ENCODE measurements at places on chromosomes 3 and 15. TPM values are rescaled to one million over a fixed set of nuclear protein-coding genes. Genes with fewer than 3 reads are reported as not detected.

- DNase-seq, result no peak
Observed at GRCh38 chr3:123021996-123022510, 5.5 kb downstream of the SEMA5B start.

DNA sequence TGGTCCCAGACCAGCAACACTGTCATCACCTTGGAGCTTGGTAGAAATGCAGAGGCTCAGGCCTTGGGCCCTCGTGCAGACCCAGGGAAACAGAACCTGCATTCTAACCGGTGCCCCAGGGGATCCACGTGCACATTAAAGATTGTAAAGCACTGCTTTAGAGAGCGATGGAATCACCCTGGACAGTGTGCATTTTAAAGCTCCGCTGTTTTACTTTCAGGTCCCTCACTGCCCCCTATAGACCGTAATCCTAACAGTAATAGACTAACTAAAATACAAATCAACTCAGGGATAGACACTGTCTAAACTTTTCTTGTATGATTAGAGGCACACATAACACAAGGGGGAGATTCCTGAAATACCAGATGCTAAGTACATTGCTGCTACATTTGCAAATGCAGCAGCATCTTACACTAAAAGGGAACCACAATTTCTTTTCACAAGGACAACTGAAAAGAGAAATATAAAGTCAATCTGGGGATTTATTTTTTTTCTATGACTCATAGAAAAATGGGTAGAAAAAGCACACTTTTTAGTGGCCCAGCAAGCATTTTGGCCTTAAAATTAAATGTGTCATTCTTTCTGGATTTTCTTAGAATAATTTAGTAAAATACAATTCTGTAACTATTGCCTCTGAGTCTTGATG lies 10.5 kb upstream of the SH3GL3 start:
- DNase-seq, result peak; percentile 50

DNA sequence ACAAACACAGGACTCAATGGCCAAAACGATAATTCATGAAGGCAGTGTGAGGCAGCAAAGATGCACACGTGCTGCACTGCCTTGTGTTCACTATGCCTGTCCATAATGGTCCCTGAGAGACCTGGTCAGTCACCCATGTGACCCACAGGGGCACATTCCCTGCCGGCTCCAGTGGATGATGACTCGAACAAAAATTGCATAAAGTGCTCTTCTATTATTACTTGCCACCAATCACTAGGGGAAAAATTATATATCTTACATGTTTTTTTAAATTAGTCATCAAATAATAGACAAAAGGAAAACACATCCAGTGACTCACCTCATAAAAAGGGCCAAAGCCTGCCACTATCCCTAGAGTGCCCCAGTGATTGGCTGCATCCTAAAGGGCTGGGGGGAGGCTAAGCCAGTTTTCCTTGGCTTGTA lies 47.5 kb downstream of the UBP1 start:
- peak; percentile 84 for DNase-seq

DNA sequence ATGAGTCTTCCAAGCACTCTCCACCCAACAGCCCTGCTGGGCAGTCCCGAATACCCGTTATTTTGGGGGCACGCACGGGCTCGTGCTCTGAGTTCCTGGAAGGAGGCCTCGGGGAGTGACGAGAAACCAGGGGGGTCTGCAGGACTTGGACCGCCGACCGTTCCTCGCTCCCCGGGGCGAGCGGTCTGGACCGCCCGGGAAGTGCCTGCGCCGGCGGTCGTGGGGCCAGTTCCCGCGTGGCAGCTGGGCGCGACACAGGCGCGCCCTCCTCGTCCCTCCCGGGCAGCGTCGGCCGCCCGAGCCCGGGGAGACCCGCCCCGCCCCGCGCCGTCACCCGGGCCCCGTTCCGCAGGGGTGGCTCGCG lies 387 bp downstream of the GNB4 start:
- peak; percentile 53 for DNase-seq

DNA sequence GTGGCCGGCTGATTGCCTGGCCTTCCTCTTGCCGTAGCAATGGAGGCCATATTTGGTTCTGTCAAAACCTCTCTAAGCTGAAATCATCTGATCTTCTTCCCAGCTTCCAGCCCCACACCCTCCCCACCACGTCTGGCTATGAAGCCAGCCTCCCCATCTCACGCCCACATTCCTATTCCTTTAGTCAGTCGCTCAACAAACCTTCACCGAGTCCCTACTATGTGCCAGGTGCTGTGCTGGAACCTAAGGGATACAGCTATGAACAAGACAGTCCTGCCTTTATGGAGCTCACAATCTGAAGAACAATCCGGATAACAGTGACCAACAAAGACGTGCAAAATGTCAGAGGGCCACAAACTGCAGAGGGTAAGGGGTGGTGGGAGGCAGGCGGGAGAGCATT lies 31.9 kb upstream of the SMAD6 start:
- no peak for DNase-seq

GRCh38 chr15:28885630-28886430 lies at the start of gene APBA2:
APBA2 (plus strand) TSS chr15:28885974; CDS start chr15:29053885, 167,911 bp downstream.
- DNase-seq, result peak; percentile 57

The DNAH12 gene
- 0.06 TPM for total RNA-seq

The TJP1 gene
- 29.4 TPM for total RNA-seq
